ENCODE measurements at places on chromosomes 6 and 20.

DNA sequence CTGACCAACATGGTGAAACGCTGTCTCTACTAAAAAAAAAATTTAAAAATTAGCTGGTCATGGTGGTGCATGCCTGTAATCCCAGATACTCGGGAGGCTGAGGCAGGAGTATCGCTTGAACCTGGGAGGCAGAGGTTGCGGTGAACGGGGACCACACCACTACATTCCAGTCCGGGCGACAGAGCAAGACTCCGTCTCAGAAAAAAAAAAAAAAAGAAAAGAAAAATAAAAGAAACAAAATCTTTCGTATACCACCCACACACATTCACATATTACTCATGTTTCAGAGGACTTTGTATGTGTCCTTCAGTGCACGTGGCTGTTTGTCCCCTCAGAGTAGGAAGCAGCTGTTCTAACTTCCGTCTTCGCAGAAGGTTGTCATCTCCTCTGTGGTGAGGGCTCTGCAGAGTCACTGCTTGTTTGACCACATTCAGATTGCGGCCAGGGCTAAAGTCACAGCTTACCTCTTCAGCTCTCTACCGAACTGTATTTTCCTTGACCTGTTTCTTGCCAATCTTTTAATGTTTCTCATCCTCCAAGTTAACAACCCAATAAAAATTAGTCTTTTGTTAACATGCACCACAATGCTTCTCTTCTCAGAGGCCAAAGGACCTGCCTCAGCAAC lies 36.6 kb upstream of the HIVEP1 start:
- DNase-seq: no peak

GRCh38 chr6:147169529-147169928 lies 34.7 kb upstream of the STXBP5 start:
- no peak for DNase-seq

DNA sequence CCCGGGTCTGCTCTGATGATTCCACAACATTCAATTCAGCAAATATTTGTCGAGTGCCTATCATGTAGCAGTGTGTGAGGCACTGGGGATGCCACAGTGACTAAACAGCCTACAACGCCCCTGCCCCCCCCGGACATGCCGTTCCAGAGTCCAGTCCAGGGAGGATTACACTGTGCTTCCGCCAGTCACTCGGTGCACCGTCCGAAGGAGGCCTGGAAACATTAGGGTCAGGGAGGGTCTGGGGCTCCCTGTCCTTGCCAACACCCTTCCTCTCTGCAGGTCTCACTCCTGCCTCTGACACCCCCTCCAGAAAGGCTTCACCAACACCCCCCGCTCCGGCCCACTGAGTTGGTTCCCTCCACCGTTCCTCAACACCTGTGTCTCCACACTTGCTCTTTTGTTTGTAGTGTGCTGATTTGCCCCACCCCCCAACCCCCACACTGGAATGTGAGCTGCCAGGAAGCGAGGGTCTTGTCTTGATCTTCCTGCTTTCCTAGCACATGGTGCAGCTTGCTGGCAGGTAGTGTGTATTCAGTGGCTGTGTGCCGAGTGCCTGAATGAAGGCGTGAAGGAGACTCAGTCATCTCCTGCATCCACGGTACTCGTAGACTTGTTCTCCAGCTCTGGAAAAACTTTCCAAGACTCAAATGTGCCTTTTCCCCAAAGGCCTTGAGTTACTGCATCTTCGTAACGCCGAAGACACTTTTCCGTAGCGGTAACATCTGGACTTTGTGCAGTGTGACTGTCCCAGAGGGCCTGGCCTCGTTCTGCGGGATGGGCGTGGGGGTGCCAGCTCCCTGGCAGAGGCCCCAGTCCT lies 150.4 kb downstream of the ZDHHC14 start:
- DNase-seq: no peak

GRCh38 chr6:14732844-14733757 lies 512.8 kb upstream of the JARID2 start:
- DNase-seq: peak; percentile 11

GRCh38 chr6:130699742-130700141 lies 127.5 kb upstream of the SMLR1 start:
- DNase-seq: no peak

- no peak for DNase-seq
Observed at GRCh38 chr6:16832721-16833120, 71.5 kb upstream of the ATXN1 start.

DNA sequence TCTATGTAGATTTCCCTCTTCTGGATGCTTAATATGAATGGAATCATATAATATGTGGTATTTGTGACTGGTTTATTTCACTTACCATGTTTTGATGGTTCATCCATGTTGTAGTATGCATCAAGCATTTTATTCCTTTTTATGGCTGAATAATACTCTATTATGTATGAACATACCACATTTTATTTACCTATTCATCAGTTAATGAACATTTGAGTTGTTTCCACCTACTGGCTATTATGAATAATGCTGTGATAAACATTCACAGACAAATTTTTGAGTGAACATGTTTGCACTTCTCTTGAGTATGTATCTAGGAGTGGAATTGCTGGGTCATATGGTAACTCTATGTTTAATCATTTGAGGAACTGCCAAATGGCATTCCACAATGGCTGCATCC lies 14.9 kb upstream of the ZNF451 start:
- no peak for DNase-seq

DNA sequence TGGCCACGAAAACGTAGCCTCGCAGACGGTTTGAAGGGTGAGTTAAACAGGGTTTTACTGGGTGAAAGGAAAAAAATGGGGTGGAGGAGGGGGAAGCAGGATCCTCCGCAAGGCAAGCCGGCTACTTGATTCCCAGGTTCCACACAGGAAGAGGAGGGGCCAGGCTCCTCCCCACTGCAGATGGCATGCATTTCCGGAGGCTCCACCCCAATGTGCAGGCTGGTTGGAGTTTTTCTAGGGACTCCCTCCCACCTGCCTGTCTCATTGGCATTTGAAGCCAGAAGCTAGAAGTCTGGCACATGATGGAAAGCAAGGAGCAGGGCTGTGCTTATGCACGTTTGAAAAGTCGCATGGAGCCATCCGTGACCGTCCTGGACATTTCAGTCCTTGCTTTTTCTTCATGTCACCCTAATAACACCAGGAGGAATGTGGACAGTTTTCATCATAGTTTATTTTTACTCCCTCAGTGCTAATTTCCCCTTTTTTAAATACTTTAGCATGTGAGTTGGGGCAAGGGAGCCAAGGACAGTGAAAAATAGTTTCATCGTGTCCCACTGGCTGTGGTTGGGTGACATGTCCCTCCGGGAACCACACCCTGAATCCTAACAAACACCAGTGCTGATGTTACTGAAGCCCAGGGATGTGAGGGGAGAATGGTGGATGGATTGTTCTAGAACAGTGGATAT lies 100.1 kb upstream of the INSM1 start:
- DNase-seq: no peak

Data from ACHN (cell line).